ENCODE measurements at places on chromosomes 2 and 18. TPM values are rescaled to one million over a fixed set of nuclear protein-coding genes. Genes with fewer than 3 reads are reported as not detected.

MOGAT1 gene
- not detected for total RNA-seq

HOXD13 gene
- total RNA-seq, result not detected

DOK6 gene
- 0.38 TPM for total RNA-seq

LRP2 gene
- total RNA-seq, result 0.65 TPM

DSC1 gene
- not detected for total RNA-seq

MAL gene
- not detected for total RNA-seq

MGAT4A gene
- 27.7 TPM for total RNA-seq

RESP18 gene
- not detected for total RNA-seq

CNGA3 gene
- 0.19 TPM for total RNA-seq

CABYR gene
- 0.33 TPM for total RNA-seq

GPBAR1 gene
- total RNA-seq, result 19.7 TPM

SETBP1 gene
- 20.9 TPM for total RNA-seq

MEP1B gene
- total RNA-seq, result not detected

LAMA3 gene
- total RNA-seq, result 34.9 TPM

RTP5 gene
- not detected for total RNA-seq

IFT172 gene
- total RNA-seq, result 22.1 TPM

FER1L5 gene
- total RNA-seq, result not detected

ABHD3 gene
- 28.5 TPM for total RNA-seq

PCARE gene
- total RNA-seq, result not detected

CFLAR gene
- 289 TPM for total RNA-seq

WNT10A gene
- not detected for total RNA-seq

PRLH gene
- total RNA-seq, result not detected

COLEC11 gene
- total RNA-seq, result 1.1 TPM

AGBL5 gene
- 9.0 TPM for total RNA-seq

IL1RL1 gene
- total RNA-seq, result 25.1 TPM

C18orf54 gene
- total RNA-seq, result 2.1 TPM

LRATD1 gene
- 1.5 TPM for total RNA-seq

ALPP gene
- total RNA-seq, result not detected

MRPS5 gene
- total RNA-seq, result 41.3 TPM

DHRS9 gene
- 4.3 TPM for total RNA-seq

GAREM1 gene
- 12.6 TPM for total RNA-seq

MPP4 gene
- total RNA-seq, result not detected

ADGRF3 gene
- not detected for total RNA-seq

HS6ST1 gene
- 32.2 TPM for total RNA-seq

NEURL3 gene
- 3.6 TPM for total RNA-seq

ERMN gene
- total RNA-seq, result not detected

MBD5 gene
- total RNA-seq, result 32.3 TPM

LRP1B gene
- 13.3 TPM for total RNA-seq

TCF4 gene
- 218 TPM for total RNA-seq

LONRF2 gene
- 2.2 TPM for total RNA-seq

MOCOS gene
- 12.8 TPM for total RNA-seq

TEX44 gene
- total RNA-seq, result not detected
